ENCODE measurements at places on chromosomes 6 and 20. TPM values are rescaled to one million over a fixed set of nuclear protein-coding genes. Genes with fewer than 3 reads are reported as not detected.

IP6K3 gene
- not detected for total RNA-seq

TRIM10 gene
- total RNA-seq = 0.38 TPM

SFT2D1 gene
- total RNA-seq = 23.6 TPM

ALDH8A1 gene
- not detected for total RNA-seq

SLC52A3 gene
- 3.3 TPM for total RNA-seq

ARMH2 gene
- total RNA-seq = not detected

BEND6 gene
- total RNA-seq = 0.27 TPM

Data from lower leg skin (tissue), 4 donors.